ENCODE measurements at places on chromosomes 2 and 18.
A peak's percentile ranks its signal among the peaks of the same experiment; 100 is the strongest.

DNA sequence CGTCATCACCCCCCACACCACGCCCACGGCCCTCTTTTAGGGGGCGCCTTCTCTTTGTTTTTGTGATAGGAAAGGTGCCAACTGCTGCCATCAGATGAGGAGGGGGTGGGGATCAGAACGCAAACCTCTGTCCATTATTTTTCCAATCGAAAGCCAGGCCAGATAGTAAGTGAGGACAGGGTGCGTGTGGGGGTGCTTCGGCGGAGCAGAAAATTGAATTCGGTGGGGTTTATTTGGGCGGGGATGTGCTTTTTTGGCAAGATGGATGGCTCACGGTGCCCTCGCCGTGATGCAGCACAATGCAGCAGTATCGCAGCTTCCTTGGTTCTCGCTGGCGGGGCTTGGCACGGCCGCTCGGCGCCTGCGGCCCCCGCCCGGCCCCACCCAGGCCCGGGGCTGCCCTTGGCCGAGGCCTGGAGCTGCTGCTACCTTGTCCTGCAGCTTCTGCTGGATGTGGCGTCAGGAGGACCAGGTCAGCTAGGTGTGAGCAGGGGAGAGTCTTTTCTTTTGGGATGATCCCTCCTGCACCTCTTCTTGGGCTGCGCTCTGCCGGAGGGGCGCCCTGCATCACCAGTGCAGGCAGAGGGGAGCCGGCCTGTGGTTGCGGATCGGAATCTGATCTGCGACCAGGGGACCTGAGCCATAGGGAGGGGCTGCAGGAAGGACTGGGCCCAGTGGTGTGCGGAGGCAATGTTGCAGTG is 1.3 kb downstream of the SPTBN1 start:
- no peak for DNase-seq

DNA sequence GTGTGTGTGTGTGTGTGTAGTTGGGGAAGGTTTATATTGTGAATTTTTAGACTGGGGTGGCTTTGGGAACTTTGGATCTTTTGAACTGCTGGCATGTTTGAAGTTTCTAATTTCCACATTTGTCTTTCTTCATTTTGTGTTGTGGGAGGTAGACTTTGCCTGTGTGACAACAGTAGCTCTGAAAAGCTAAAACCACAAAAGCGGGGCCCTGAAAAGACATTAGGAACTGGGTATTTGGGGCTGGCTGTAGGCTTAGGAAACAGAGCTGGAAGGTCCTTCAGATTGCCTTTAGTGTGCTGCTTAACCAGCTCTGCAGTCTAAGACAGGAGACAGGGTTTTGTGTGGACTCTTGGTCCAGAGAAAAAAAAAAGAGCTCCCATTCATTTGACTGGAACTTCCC is 27.2 kb upstream of the DOCK10 start:
- DNase-seq = peak; percentile 22

DNA sequence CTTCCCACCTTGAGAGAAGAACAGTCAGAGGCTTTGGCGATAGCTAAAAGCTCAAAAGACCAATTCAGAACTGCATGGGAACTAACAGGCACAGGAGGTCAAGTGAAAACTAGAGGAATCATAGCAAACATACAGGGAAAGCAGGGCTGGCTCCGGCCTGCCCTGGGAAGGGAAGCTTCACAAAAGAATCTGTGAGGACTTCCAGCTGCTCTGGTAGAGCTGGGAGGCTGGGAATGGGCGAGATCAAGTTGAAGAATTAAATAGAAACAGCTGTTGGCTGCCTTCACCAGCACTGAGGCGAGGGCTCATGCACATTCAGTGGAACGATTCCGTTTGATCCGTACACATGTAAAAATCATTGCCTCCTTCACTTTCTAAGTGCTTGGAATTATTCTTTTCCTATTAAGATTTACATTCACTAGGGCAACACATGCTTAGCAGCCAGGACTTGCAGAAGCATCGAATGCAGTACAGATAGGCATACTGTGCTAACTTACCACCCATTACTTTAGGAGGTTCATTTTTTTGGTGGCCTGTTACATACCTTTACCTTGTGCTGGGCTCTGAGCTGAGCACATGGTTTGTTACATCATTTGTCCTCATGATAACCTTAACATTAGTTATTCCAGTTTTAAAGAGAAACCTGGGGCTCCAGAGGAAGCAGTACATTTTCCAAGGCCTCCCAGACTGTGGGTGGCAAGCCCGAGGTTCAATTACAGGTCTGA is 125.4 kb upstream of the RNF152 start:
- no peak for DNase-seq

DNA sequence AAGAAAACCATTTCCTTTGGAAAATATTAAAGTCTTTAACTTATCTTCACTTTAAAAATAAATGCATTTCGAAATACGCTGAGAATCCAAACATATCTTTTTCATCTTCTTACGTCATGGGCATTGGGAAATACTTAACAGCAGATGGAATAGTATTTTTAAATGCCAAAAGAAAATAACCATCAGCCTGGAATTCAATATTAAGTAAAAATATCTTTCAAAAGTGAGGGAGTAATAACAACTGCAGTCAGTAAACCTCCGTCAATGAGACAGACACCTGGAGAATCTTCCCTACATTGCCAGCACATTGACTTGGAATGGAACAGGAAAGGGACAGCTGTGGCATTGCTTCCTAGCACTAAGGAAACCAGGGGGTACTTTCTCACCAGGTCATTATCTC is 290.4 kb upstream of the TNP1 start:
- DNase-seq = no peak

DNA sequence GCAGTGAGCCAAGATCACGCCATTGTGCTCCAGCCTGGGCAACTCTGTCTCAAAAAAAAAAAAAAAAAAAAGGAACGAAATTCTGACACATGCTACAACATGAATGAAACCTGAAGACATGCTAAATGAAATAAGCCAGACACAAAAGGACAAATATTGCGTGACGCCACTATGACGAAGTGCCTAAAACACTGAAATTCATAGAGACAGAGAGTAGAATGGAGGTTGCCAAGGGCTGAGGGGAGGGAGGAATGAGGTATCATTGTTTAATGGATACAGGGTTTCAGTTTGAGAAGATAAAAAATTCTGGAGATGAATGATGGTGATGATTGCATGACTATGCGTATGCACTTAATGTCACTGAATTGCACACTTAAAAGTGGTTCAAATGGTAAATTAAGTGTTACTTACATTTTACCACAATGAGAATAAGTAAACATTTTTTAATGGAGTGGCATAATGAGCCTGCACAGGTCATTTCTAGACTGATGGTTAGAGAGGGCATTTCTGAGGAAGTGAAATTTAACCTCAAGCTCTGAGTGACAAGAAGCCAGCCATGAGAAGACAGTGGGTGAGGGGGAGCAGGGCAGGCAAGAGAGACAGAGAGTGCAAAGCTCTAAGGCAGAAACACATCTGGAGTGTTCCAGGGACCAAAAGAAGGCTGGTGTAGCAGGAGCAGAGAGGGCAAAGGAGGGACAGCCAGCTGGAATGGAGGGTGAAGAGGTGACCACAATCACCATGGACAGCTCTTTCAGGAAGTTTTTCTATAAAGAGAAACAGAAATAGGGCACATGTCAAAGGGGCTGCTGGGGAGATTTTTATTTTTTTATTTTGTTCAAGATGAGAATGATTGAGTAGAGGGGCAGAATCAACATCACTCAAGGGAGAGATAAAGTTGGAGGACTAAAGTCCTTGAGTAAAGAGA is 20.6 kb upstream of the EXOC6B start:
- no peak for DNase-seq

DNA sequence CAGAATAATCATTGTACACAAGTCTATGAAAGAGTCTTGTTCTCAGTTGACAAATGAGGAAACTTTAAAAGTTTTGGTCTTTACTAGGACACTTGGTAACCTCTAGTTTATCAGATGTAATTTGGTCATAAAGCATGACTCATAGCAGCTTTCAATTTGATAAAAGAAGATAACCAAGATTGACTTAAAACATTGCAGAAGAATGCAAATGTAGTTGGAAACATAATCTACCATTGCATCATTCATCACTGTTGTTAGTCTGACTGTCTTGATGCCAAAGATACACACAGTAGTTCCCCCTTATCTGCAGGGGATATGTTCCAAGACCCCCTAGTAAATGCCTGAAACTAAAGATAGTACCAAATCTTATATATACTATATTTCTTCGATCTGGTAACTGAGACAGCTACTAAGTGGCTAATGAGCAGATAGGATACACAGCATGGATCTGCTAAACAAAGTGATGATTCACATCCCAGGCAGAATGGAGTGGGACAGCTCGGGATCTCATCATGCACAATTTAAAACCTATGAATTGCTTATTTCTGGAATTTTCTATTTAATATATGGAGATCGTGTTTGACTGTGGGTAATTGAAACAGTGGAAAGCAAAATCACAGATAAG is 131.4 kb upstream of the CCDC68 start:
- DNase-seq = peak; percentile 67

DNA sequence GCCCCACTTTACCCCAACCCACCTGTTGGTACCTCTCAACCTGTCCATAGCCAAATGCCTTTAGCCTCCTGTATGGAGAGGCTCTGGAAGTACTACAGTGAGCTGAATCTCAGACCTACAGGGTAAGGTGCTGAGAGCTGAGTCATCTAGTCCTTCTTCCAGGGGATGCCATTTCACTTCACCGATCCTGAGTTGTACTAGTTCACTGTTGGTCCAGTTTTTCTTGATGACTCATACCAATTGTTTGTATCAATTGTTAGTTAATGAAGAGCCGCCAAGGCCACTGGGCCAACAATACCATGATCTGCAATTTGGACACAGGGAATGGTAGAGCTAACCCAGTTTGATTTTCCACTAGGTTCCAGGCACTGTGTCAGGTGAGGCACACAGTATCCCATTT is 257.0 kb downstream of the CLIP4 start:
- no peak for DNase-seq

DNA sequence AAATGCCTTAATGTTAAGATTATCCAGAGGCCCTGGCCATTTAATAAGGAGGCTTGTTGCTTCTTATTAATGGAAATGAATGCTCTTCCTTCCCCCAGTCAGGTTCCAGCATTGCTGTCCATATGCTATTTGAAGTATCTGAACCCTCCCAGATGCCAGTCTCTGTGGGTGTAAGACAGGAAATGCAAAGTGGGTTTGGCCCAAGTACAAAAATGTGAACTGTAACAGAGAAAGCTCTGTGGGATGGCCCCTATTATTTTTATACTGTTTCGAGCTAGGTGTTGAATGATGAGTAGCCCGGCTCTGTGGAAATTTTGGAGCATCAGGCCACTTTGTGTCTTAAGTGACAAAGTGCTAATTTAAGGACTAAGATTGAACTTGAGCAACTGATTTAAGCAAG is 141.0 kb downstream of the UXS1 start:
- DNase-seq = no peak

GRCh38 chr18:67104700-67105284 is 411.7 kb downstream of the DSEL start:
- peak; percentile 83 for DNase-seq
